ENCODE measurements at places on chromosomes 1 and 21. TPM values are rescaled to one million over a fixed set of nuclear protein-coding genes. Genes with fewer than 3 reads are reported as not detected.
A peak's percentile ranks its signal among the peaks of the same experiment; 100 is the strongest.

GRCh38 chr1:241266121-241266520, 90.9 kb downstream of the RGS7 start:
- no peak overlapping the region for H3K4me3 ChIP-seq
- 0 out of 2 replicates have a peak, but pooled peaks cover under 1% of the 10 kb centered on the region for H3K4me1 ChIP-seq
- no peaks in the 10 kb centered on the region for H3K36me3 ChIP-seq

- H3K27me3 ChIP-seq: peaks cover 32% of the 10 kb centered on the region
- H3K4me3 ChIP-seq: no peak overlapping the region
- peaks cover 13% of the 10 kb centered on the region for H3K4me1 ChIP-seq
- no peaks in the 10 kb centered on the region for H3K36me3 ChIP-seq
- peak overlapping the region; percentile 51 for H3K27ac ChIP-seq
- DNase-seq: peak; percentile 47
Measured at GRCh38 chr1:16617114-16617631, 3.8 kb upstream of the NBPF1 start.

DNA sequence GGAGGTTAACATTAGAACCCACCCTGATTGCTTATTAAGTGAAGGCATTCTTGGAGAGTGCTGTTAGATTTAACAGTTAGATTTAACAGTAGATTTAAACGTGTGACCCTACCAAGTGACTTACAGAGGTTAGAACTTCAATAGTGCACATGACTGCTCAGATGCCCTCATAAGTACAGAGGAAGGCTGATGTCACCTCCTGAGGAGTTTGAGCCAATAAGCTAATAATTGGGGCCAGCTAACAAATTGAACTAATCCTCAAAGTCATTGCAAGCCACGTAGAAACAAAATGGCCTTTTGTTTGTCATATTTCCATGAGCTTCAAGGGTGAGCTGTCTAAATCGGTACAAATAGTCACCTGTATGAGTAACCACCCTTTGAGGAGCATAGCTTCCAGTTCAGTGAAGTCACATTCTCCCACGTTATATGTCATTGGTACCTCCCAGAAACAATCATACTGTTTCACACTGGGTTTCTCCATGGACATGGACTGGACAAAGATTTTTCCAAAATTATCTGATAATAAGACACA, 11.7 kb downstream of the AVPR1B start:
- H3K4me1 ChIP-seq: no peaks in the 10 kb centered on the region

GRCh38 chr1:20185834-20186782, at the start of the genes PLA2G2C and UBXN10:
PLA2G2C (minus strand) TSS chr1:20186518; CDS start chr1:20177363, 9,155 bp downstream.
UBXN10 (plus strand) TSS chr1:20186096; CDS start chr1:20190562, 4,466 bp downstream.
- DNase-seq: peak; percentile 85
- peak within 1 kb of the TSS; percentile 89 for H3K4me3 ChIP-seq
- H3K27me3 ChIP-seq: peaks cover 13% of the 10 kb centered on the region
- H3K27ac ChIP-seq: no peak within 1 kb of the TSS

Gene PSEN2
- 16.0 TPM for total RNA-seq

DNA sequence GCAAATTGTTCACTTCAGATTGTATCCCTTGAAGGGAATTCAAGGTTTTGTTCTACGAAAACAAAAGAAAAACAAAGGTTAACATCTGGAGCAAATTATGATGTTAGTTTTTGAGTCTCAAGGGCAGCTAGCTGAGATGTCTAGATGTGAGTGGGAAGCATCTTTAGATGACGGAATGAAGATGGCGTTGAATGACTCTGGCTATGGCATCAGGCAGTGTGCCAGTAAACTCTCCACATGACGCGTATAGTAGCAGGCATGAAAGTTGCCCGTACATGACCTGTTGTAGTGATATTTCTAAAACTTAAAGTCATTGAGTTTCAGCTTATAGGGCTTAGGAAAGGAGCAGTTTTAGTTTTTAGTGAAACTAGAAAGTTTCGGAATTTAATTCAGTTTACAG, 12.3 kb upstream of the SDC3 start:
- no peaks in the 10 kb centered on the region for H3K27me3 ChIP-seq
- no peak overlapping the region for H3K27ac ChIP-seq
- H3K4me1 ChIP-seq: no peaks in the 10 kb centered on the region

Gene SLC16A4
- total RNA-seq: 0.94 TPM

- H3K27me3 ChIP-seq: no peaks in the 10 kb centered on the region
- H3K4me1 ChIP-seq: 0 out of 2 replicates have a peak, but pooled peaks cover 4% of the 10 kb centered on the region
- DNase-seq: no peak
- H3K36me3 ChIP-seq: peaks cover 16% of the 10 kb centered on the region
- H3K4me3 ChIP-seq: no peak overlapping the region
Measured at GRCh38 chr1:200778766-200779165, 40.1 kb downstream of the CAMSAP2 start.

Gene BMP8A
- 1.3 TPM for total RNA-seq

DNA sequence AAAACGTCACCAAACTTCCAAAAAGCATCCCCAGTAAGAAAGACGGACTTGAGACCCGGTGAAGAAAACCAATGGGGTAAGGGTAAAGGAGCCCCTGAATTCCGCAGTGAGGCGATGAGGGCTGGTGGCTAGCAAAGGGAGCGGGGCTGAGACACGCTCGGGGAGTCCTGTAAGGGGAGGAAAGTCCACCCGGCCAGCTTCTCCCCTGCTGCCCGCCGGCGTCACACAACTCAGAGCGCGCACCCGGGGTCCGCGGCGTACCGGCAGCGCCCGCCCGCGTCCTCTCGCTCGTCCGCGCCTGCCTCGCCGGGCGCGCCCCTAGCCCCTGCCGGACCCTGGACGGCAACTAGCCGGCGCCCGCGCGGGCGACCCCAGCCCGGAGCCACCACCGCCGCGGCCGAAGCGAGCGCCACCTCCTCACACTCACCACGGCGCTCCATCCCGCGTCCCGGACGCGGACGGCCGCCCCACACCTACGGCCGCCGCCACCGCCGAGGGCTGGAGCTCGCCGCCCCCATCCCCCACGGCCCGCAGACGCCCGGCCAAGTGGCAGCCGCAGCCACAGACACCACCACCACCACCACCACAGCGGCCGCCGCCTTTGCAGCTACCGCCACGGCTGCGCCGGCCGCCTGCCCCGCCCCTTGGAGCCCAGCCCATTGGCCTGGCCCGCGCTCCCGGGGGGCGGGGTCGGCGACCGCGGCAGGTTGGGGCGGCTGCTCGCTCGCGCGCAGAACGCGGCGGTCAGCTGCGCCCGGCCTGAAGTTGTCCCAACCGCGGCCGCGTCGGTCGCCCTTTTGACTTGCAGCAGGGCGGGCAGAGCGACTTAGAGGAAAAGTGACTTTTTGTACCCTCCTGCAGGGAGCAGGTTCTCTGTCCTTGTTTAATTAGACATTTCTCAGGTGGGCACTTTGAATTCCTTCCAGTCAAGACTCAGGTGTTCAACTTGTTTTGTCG, 10.0 kb upstream of the ARHGAP29 start:
- H3K36me3 ChIP-seq: no peaks in the 10 kb centered on the region
- peaks cover 15% of the 10 kb centered on the region for H3K4me1 ChIP-seq
- peaks cover 88% of the 10 kb centered on the region for H3K27me3 ChIP-seq
- H3K27ac ChIP-seq: no peak overlapping the region

GRCh38 chr1:226607821-226608220, 59.3 kb downstream of the STUM start:
- H3K27me3 ChIP-seq: no peaks in the 10 kb centered on the region
- no peak overlapping the region for H3K4me3 ChIP-seq
- H3K4me1 ChIP-seq: peaks cover 25% of the 10 kb centered on the region
- H3K36me3 ChIP-seq: no peaks in the 10 kb centered on the region
- no peak for DNase-seq

DNA sequence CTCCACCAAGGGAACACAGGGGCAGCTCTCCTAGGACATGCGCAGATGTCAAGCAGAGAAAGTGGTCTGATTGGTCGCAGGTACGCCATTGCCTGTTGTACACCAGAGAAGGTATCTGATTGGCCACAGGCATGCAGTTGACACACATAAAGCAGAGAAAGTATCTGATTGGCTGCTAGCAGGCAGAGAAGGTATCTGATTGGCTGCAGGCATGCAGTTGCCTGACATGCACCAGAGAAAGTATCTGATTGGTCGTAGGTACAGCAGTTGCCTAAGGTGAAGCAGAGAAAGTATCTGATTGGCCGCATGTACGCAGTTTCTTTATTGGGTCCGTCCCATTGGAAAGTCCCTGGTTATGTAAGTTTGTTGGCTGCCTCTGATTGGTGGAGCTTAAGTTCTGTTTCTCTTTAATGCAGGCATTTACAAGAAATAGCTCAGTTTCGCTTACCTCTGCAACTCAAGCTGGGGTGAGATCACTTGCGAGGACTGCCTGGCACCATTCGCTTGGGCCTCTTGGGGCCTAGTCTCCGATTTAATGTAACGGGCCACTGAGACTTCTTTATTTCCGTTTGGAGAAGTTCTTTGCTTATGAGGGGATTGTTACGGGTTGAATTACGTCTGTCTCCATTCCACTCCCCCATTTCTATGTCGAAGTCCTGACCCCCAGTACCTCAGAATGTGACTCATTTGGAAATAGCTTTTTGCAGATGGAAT, 74.2 kb downstream of the SIK1 start:
- no peaks in the 10 kb centered on the region for H3K36me3 ChIP-seq
- no peaks in the 10 kb centered on the region for H3K27me3 ChIP-seq
- no peak for DNase-seq
- no peak overlapping the region for H3K27ac ChIP-seq

DNA sequence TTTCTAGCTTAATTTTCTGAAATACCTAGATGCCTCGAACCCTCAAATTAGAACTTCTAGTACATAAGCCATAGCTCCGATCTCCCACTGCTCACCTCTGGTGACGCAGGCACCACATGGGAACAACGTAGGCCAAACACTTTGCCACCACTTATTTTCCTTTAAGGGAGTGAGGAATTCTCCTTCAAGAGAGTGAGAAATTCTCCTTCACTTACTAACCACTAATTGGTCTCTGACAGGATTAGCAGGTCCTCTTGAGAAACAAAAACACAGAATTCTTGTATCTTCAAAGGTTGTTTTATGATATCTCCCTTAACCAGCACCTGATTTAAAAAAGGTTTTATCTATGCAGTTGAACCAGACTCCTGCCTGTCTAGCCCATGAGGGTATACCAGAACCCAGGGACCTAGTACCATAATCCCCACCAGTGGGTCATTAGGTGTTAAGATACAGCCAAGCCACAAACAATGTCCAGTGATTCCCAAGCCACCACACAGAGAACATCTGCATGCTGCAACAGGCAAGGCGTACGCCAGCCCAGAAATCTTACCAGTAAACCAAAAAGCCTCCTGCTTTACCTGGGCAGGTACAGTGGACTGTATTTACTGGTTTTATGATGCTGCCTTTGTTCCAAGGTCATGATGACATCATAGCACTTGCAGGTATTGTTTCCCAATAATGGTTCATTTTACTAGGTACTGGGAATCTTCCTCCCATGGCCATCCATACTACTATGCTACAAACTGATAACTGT, 20.3 kb upstream of the CXADR start:
- no peaks in the 10 kb centered on the region for H3K36me3 ChIP-seq
- H3K27ac ChIP-seq: no peak overlapping the region
- no peaks in the 10 kb centered on the region for H3K27me3 ChIP-seq
- no peak for DNase-seq

DNA sequence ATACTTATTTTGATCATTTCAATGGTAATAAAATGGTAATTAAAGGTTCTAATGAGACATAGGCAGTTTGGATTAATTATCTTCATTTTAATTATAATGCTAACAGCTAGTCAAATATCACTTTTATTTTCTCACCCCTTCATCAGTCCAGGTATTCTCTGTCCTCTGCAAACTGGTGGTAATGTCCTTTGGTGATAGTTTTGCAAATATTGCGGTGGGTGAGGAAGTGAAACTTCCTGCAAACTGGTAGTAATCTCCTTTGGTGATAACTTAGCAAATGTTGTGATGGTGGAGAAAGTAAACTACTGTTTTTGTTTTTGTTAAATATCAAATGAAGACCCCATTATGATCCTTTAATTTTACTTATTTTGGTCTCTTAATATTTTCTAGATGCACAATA, 209.0 kb downstream of the AMY1C start:
- H3K4me3 ChIP-seq: no peak overlapping the region
- H3K27me3 ChIP-seq: no peaks in the 10 kb centered on the region
- H3K27ac ChIP-seq: no peak overlapping the region
- no peaks in the 10 kb centered on the region for H3K4me1 ChIP-seq

- H3K4me1 ChIP-seq: peaks cover 6% of the 10 kb centered on the region
- peak; percentile 4 for DNase-seq
- H3K4me3 ChIP-seq: no peak overlapping the region
- no peaks in the 10 kb centered on the region for H3K36me3 ChIP-seq
Measured at GRCh38 chr1:73604739-73605138, 593.2 kb downstream of the LRRIQ3 start.

Gene FAM72A
- total RNA-seq: 19.1 TPM

GRCh38 chr1:210252621-210253051, 20.0 kb downstream of the SERTAD4 start:
- H3K36me3 ChIP-seq: no peaks in the 10 kb centered on the region
- DNase-seq: peak; percentile 92
- H3K4me3 ChIP-seq: peak overlapping the region; percentile 68
- peaks cover 47% of the 10 kb centered on the region for H3K27me3 ChIP-seq

DNA sequence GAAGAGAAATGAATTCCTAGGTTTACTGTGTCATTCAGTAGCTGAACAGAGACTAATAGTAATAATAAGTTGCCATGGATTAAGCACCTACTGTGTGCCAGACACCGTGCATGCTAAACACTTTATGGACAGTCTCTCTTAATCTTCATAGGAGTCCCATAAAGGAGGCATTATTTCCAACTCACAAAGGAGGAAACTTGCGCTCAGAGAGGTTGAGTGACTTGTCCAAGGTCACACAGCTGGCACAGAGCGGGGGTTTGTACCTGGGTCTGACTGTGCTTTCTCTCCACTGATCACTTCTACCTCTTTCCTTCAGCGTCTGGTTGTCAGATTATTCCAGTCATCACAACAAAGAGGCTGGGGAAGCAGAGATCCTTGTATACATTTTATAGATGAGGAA, 91.3 kb downstream of the KIRREL1 start:
- no peak overlapping the region for H3K4me3 ChIP-seq
- H3K27me3 ChIP-seq: no peaks in the 10 kb centered on the region
- no peak for DNase-seq
- 0 out of 2 replicates have a peak, but pooled peaks cover 9% of the 10 kb centered on the region for H3K36me3 ChIP-seq

- no peak overlapping the region for H3K4me3 ChIP-seq
- DNase-seq: no peak
- H3K36me3 ChIP-seq: no peaks in the 10 kb centered on the region
- H3K4me1 ChIP-seq: no peaks in the 10 kb centered on the region
Measured at GRCh38 chr1:231861541-231862481, 235.2 kb downstream of the DISC1 start.

GRCh38 chr21:28111151-28111619, 881.5 kb downstream of the LTN1 start:
- H3K4me3 ChIP-seq: no peak overlapping the region
- no peaks in the 10 kb centered on the region for H3K4me1 ChIP-seq
- DNase-seq: no peak
- no peak overlapping the region for H3K27ac ChIP-seq

- DNase-seq: no peak
- no peaks in the 10 kb centered on the region for H3K4me1 ChIP-seq
- H3K4me3 ChIP-seq: no peak overlapping the region
- H3K27ac ChIP-seq: no peak overlapping the region
- H3K36me3 ChIP-seq: no peaks in the 10 kb centered on the region
- no peaks in the 10 kb centered on the region for H3K27me3 ChIP-seq
Measured at GRCh38 chr1:17825273-17826164, 70.4 kb downstream of the ACTL8 start.

GRCh38 chr1:234724516-234725176, 114.7 kb upstream of the IRF2BP2 start:
- peak overlapping the region; percentile 51 for H3K27ac ChIP-seq
- H3K36me3 ChIP-seq: no peaks in the 10 kb centered on the region
- H3K4me1 ChIP-seq: peaks cover 42% of the 10 kb centered on the region
- no peak for DNase-seq
